ENCODE measurements at places on chromosomes 6 and 20. TPM values are rescaled to one million over a fixed set of nuclear protein-coding genes. Genes with fewer than 3 reads are reported as not detected.
A peak's percentile ranks its signal among the peaks of the same experiment; 100 is the strongest.

Gene ULBP3
- 0.47 TPM for total RNA-seq

Gene ZC2HC1B
- not detected for total RNA-seq

- H3K4me1 ChIP-seq, result peaks cover 31% of the 10 kb centered on the region
- no peak overlapping the region for H3K4me3 ChIP-seq
- peak overlapping the region; percentile 70 for H3K27ac ChIP-seq
- no peaks in the 10 kb centered on the region for H3K27me3 ChIP-seq
Measured at GRCh38 chr20:45419188-45420091, 3.5 kb downstream of the PIGT start.

DNA sequence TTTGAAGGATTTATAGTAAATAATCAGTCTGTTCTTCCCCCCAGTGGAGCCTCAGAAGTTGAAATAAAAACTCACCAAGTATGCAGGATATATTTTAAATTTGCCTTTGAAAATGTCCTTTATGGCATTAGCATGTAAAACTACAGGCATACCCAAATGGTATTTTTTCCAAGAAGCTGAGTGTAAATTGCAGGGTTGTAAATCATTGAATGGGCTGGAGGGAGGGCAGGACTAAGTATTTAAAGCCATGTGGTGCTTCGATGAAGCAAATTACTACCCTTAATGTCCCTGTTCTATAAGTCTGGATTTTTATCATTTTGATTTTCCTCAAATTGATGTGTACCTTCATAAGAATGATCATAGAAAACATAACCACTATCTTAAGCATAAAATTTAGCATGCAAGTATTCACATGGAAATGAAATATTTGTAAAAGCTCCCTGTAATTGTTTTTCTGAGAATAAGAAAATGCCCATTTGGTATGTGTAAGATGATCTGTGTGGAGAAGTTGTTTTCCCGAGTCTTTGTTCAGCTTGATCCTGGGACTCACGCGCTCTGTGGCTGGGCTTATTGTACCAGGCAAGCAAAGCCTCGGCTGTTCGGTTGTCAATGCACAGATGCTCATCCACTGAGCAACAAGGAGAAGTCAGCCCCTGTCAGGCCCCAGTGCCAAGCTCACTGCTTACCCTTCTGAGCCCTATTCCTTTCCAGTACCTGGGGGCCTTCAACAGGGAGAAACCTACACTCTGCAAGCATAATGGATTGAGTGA lies 66.7 kb downstream of the CD164 start:
- H3K36me3 ChIP-seq, result no peaks in the 10 kb centered on the region
- no peak for DNase-seq
- H3K27me3 ChIP-seq, result no peaks in the 10 kb centered on the region
- no peak overlapping the region for H3K4me3 ChIP-seq
- no peaks in the 10 kb centered on the region for H3K4me1 ChIP-seq
- H3K27ac ChIP-seq, result no peak overlapping the region

GRCh38 chr6:46879003-46879402 lies 42.7 kb downstream of the ADGRF5 start:
- H3K27me3 ChIP-seq, result peaks cover 12% of the 10 kb centered on the region
- no peak for DNase-seq
- H3K27ac ChIP-seq, result no peak overlapping the region
- no peaks in the 10 kb centered on the region for H3K4me1 ChIP-seq
- no peak overlapping the region for H3K4me3 ChIP-seq

Gene TULP4
- 18.5 TPM for total RNA-seq

DNA sequence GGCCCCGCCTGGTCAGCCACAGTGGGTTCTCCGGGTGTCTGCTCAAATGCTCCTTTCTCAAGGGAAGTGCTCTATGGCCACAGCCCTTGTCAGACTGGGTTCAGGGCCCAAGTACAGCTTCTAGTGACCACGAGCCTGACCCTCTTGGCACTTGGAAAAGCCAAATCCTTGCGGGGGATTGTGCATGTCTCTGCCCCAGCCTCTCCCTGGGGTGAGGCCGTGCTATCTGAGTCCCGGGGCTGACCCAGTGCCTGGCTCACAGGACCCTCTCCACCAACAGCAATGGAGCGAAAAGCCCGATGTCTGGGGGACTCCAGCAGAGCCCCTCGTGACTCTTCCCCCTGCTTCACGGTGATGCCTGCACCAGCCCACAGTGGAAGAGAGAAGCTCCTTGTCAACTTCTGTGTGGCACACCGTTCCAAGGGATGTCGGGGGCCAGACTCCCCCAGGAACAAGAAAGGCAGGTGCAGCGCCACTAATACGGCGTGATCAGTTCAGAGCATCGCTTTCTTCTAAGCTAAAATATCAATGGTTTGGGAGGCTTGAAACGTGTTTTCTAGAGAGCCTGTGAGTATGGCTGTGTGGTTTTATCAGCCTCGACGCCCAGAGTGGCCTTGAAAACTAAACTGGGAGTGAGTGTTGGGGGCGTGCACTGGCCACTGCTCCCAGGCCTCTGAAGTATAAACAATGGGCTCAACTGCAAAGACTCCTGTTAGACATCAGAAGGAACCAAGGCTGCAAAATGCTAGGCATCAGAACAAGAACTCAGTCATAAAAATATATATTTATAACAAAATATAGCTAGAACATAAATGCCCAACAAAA lies 51.9 kb downstream of the DLL1 start:
- DNase-seq, result no peak
- no peaks in the 10 kb centered on the region for H3K4me1 ChIP-seq
- H3K27me3 ChIP-seq, result no peaks in the 10 kb centered on the region
- H3K36me3 ChIP-seq, result no peaks in the 10 kb centered on the region
- H3K27ac ChIP-seq, result no peak overlapping the region
- no peak overlapping the region for H3K4me3 ChIP-seq

- H3K4me1 ChIP-seq, result no peaks in the 10 kb centered on the region
- no peak for DNase-seq
- H3K27me3 ChIP-seq, result no peaks in the 10 kb centered on the region
- no peak overlapping the region for H3K4me3 ChIP-seq
- peaks cover 45% of the 10 kb centered on the region for H3K36me3 ChIP-seq
Measured at GRCh38 chr6:116726947-116727346, 38.6 kb downstream of the FAM162B start.

DNA sequence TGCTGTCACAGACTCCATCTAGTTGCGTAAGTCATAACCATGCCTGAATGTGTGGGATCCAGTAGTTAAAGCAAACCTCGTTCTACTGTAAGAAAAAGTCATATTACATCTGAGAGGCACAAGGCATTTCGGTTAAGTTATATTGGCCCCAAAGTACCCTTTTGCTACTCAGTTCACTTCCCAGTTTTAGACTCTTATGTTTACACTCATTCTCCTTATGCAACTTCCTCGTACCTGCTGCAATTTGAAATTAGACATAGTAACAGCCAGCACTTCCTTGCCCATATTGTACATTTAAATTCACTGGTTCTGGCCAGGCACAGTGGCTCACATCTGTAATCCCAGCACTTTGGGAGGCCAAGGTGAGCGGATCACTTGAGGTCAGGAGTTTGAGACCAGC lies 37.0 kb downstream of the PEX7 start:
- no peaks in the 10 kb centered on the region for H3K27me3 ChIP-seq
- peaks cover 9% of the 10 kb centered on the region for H3K36me3 ChIP-seq
- H3K4me1 ChIP-seq, result peaks cover 6% of the 10 kb centered on the region
- no peak overlapping the region for H3K4me3 ChIP-seq

- peak overlapping the region; percentile 81 for H3K4me3 ChIP-seq
- peaks cover 33% of the 10 kb centered on the region for H3K4me1 ChIP-seq
- DNase-seq, result peak; percentile 9
- H3K27me3 ChIP-seq, result no peaks in the 10 kb centered on the region
- H3K36me3 ChIP-seq, result peaks cover 19% of the 10 kb centered on the region
Measured at GRCh38 chr6:111260570-111261298, 173.4 kb downstream of the SLC16A10 start.

All from activated CD8-positive, alpha-beta T cell treated with anti-CD3 and anti-CD28 coated beads for 36 hours (primary cell).